ENCODE measurements at places on chromosomes 5 and 9.

DNA sequence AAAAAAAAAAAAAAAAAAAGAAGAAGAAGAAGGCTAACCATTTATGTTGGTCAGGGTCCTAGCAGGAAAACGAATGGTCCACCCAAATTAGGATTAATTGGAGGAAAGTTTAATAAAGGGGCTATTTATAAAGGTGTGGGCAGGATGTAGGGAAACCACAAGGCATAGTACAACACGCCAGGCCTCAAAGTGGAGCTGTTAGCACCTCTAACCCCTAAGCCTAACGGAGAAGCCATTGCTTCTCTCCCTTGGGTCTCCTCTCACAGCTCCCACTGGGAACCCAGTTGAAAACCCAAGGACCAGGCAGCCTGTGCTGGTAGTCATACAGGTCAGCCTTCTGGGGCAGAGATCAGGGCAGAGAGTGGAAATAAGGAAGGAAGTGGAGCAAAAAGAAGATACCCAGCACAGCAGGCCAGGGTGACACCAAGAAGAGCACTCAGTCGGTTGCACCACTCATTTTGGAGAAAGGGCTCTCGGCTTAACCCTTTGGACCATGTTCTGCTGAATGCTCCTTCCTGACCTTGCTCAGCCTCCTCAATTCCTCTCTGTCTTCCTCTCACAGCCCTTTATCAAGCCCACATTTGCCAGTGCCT lies 8.8 kb upstream of the GLIPR2 start:
- no peak for DNase-seq

DNA sequence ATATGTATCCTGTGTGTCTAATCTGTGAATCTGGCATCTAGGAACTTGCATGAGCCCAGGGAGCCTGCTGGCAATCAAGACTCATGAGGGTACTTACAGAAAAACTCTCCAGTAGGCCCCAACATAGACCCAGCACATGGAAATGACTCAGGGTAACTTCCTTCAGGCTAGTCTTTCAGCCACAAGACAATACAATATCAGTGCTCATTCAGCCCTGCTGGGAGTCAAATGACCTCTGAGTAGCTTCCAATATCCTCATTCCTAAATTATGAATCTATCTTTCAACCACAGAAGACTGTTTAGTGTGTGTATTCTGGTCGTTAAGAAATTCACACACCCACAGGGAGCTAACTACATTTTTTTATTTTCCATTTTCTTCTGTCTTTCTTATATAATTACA lies 1273.0 kb downstream of the EFNA5 start:
- no peak for DNase-seq

GRCh38 chr9:128689820-128690683 lies 1.0 kb downstream of the SET start:
- no peak for DNase-seq

DNA sequence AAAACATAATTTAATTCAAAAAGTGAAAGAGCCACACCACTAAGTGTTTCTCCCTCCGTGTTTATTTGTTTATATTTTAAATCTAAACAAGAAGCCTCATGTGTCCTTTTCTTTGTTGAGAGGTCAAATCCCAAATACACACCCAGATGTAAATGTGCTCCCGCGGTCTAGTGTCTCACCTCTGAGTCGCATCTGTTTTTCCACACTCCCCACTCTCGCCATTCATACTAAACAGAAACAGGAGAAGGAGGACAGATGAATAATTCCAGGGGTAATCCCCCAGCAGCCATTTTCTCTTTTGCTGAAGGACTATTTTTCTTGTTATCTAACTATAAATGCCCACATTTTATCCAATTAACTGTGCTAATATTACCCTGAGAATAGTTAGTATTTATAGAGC lies 361.6 kb upstream of the RIOK2 start:
- DNase-seq: no peak

DNA sequence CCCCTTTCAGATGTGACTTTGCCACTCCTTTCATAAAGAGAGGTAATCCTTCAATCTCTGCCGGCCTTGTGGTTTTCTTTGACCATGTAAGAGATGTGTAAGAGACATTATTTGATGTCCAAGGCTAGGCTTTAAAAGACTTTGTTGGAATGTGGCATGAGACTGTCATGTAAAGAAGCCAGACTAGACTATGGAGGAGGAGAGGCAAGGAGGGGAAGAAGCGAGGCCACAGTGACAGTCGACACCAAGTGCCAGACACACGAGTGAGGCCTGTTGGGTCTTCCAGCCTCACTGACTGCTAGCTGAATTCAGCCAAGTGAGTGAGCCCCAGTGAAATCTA lies 1013.3 kb downstream of the MAT2B start:
- DNase-seq: no peak

GRCh38 chr5:39013938-39014337 lies 60.3 kb downstream of the RICTOR start:
- no peak for DNase-seq

DNA sequence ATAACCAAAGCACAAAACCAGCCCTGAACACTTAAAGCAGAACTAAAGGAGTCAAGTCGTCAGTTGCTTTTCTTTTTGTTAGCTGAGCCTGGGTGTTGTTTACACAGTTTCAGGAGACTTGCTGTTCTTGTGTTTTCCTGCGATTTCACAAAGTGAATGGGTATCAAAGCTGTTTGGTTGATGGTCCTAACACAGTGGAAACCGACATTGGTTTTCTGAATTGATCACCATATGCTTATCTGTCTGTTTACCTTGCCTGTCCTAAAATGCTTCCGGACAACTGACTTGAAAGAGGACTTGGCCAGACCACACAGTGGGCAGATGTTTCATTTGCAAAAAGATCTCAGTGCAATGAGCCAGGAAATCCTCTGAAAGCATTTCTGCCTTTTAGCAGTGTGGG lies 676.4 kb downstream of the PRELID2 start:
- no peak for DNase-seq

GRCh38 chr9:134393582-134394280 lies 67.5 kb downstream of the RXRA start:
- no peak for DNase-seq

DNA sequence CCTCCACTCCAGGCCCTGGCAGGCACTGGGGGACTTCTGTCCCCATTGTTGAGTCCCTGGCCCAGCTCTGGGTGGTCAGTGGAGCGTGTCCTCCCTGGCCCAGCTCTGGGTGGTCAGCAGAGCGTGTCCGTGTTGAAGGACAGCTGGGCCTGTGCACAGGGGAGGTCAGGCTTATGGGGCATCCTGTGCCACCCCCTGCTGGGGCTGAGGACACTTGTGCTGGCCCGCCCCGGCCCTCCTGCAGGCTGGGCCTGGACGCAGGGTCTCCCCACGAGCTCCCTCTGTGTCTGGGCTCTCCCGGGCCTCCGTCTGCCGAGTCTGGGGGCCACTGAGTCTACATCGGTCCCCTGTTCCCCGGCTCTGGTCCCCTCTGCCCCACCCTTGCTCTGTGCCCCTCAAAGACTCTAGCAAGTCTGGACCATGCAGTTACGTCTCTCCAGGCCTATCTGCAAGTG lies 11.5 kb upstream of the CLIC3 start:
- no peak for DNase-seq

- DNase-seq: no peak
Measured at GRCh38 chr9:81886665-81887064, 41.6 kb upstream of the SPATA31D4 start.

DNA sequence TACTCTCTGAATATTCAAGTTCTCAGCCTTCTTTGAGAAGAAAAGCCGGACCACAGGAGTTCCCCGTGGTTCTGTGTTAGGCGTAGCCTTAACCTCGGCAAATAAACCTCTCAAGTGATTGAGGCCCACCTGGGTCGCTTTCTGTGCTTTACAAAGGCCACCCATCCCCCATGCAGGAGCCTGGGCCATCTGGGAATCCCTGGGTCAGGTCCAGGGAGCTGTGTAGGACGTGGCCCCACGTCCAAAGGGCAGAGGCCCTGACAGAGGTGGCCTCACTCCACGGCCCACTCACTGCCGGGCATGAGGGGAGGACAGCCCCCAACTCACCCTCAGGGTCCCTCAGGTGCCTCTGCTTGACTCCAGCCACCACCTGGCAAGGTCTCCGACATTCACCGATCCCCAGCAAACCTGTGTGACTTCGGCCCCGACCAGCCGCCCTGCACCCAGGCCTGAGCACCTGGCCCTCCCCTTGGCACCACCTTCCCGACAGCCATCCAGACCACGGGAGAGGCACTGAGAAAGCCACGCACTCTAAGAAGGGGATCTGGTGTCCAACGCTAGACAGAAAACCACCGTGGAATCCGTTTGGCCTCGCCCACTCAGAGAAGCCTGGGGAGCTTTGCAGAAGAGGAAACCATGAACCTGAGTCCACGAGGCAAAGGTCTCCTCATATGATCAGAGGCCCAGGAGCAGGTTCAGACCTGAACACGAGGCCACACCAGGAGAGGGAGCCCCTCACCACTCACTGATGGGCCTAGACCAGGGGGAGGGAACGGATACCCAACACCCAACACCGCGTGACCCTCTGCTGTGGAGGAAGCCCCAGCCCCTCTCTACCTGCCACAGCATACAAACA lies 4.5 kb downstream of the SLC12A7 start:
- no peak for DNase-seq

GRCh38 chr5:113387844-113388243 lies 46.9 kb downstream of the TSSK1B start:
- DNase-seq: no peak

GRCh38 chr9:124272979-124273378 lies 15.2 kb downstream of the NEK6 start:
- DNase-seq: no peak

DNA sequence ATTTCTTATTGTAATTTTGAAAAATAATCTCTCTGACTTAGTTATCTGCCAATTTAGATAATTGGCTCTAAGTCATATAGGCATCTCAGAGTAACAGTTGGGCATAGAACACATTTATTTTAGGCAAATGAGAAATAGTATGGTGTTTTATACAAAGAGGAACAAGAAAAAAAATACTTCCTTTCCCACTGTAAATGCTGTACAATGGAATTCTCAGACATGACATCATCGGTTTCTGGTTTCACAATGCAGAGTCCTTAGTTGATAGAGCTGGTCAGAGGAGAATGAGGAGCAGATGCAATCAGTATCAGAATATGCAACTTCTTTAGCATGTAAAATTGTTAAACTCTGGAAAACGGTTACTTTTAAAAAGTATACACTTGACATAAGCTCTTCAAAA lies 49.4 kb downstream of the PLK2 start:
- peak; percentile 16 for DNase-seq

DNA sequence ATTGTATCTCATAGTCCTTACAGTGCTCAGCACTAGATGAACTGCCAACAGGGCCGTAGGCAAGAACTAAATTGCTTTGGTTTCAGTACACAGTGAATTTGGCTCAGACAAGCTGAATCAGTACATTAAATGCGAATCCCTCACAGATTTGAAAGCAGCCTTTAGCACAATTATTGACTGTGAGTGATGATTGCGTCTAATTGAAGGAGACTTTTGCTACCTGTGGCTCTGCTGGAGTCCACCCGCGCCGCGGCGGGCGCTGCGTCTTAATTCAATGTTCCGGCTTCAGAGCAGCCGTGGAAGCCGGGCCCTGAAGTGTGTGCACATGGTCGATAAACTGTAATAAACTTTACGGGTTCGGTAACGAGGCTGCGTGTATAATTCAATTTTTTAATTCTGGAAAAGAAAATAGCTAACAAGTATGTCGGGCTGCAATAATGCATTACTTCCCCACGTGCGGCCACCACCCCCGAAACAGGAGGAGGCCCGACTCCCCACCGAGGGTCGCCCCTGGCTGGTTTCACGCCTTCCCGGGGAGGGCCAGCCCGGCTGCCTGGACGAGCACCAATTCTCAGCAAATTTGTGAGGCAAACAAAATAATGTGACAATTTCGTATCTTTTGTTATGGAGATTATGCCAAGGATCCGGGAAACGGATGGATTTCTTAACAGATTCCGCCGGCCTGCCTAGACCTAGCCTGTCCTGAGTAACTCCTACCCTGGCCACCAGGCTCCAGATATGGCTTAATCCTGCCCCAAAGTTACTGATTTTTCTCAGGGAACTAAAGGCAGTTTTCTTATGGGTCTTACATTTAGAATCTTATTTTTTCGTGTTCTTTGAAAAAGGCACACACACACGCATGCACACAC lies 269.4 kb upstream of the IRX1 start:
- DNase-seq: no peak

- peak; percentile 56 for DNase-seq
Measured at GRCh38 chr5:150410524-150411244, 2.0 kb downstream of the CD74 start.

GRCh38 chr5:136563489-136563888 lies 198.1 kb upstream of the TRPC7 start:
- DNase-seq: no peak

DNA sequence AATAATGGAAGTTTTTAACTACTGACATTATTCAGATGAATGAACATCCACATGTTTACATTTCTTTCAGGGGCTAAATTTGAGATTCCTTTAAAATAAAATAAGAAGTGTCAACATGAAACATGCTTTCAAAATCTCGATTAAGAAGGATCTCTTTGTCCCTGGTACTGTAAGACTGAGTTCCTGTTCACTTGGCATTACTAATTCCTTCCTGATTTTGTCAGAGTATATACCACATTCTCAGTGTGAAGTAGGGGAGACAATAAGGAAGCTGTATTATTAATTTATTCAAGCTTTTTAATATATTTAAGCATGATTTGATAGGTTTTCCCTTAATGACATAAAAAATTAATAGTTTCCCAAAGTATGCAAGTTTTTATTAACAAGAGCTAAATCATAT lies 81.5 kb upstream of the GRHPR start:
- no peak for DNase-seq

DNA sequence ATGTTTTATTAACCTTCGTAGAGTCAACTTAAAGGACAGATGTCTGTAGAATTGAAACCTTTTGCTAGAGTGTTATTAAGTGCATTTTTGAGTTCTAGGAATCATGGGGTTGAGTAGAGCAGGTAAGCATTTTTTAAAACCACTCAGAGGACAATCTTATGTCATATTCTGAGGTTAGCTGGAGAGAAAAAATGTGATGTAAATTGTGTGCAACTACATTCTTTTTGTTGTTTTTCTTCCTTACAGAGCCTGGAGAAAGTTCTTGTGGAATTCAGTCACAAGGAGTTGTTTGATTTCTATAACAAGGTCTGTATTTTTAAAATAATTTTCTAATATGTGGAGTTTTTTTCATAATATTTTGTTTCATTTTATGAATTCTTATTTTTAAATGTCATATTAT lies 206.4 kb downstream of the COMMD10 start:
- no peak for DNase-seq

DNA sequence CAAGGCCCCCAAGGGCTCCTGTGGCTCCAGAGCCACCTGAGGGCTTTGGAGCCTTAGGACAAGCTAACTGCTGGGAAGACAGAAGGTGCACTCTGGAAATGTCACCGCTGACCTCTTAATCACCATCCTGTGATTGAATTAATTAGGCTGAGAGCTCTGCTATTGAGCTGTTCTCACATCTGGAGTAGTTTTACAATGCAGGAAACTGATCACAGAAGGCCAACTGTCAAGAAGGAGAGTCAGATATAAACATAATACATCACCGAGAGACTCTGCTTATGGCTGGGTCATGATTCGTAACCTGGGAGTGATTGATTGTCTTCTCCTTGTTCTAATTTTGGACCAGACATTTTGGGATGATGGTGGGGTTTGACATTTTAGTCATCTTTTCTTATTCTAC lies 226.1 kb downstream of the SLIT3 start:
- DNase-seq: no peak

- DNase-seq: no peak
Measured at GRCh38 chr5:148956477-148957385, 106.1 kb downstream of the SH3TC2 start.

GRCh38 chr9:71353720-71354119 lies 232.3 kb upstream of the TRPM3 start:
- no peak for DNase-seq
